ENCODE measurements at places on chromosomes 4 and X.
A peak's percentile ranks its signal among the peaks of the same experiment; 100 is the strongest.

DNA sequence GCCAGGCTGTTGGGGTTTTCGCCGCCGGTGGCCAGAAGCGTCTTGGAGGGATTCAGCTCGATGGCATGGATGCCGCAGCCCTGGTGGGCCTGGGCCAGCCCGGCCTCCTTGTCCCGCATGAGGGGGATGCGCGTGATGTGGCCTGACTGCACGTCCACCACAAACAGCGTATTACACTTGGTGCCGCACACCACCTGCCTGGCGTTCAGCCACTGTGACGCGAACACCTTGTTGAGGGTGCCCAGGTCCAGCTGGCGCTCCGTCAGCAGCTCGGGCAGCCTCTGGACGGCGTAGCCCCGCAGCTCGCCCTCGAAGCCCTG, 728 bp downstream of the DCAF12L2 start:
- DNase-seq, result no peak

- DNase-seq, result no peak
Observed at GRCh38 chr4:48324281-48324680, 17.0 kb upstream of the SLAIN2 start.

DNA sequence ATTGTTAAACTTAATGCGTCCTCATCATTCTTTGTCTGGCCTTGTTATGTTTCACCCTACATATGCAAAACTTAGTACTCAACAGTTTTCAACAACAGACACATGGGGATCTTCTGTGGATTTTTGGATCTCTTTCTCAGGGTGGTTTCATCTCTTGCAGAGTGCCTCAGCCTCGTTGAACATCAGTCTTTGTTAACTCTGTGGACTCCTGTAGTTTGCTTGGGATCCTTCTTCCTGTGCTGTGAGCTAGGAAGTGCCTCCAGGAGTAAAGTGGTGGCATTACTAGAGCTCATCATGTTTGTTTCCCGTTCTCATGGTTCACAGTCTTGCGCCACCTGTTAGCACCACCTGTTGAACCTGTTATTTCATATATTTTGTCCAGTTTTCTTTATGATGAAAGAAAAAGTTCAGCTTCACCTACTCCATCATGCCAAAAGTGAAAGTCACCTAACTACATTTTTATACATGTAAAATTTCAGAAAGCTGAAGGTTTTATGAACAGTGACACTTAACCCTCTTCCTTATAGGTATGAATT, 27.5 kb upstream of the NDUFC1 start:
- no peak for DNase-seq

GRCh38 chr4:109325698-109326097, 23.2 kb upstream of the COL25A1 start:
- DNase-seq, result no peak

DNA sequence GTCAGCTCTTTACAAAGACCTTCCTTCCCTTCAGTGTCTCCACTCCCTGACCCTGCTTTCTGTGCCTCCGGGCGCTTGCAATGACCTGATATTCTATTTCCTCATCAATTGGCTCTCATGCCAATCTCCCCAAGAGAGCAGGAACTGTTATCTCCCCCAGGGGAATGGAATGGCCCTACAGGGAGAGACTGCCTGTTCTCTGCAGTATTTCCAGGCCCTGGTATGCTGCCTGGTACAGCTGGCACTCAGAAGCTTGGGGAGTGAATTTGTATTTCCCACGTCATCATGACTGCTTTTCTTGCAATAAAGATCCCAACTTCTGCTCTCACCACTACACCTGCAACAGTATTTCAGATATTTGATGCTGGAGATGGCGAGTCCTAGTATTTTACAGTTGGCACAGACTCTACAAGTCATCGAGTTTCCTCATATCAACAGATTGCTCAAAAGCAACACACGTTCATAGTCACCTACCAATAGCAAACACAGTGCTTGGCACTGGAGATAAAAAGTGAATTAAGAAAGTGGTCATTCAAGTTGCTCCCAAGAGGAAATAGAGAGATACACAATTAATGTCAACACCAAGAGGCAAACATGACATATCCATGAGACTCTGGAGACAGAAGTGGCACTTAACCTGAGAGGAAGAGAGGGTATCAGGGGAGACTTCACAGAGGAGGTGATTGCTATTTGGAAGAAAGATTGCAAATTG, 90.5 kb upstream of the EGFL6 start:
- DNase-seq, result no peak

GRCh38 chrX:129790808-129791207, 11.1 kb downstream of the SASH3 start:
- no peak for DNase-seq

DNA sequence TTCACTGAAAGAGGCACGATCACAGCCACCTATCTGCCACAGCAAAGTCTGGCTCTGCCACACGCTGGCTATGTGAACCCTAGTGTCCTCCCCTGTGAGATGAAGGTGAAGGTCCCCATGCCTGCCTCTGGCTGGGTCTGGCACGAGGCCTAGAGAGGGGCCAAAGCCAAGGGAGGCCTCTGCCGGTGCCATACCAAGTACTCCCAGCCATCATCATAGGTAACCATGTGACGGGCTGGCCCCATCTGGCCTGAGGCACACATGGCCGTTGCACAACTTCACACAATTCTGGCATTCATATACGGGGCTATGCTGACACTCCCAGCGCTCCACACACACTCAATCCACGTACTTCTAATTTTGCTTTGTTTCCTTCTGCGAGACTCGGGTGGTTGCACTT, 15.3 kb downstream of the NOP14 start:
- DNase-seq, result peak; percentile 13

- no peak for DNase-seq
Observed at GRCh38 chrX:70169281-70169680, 8.0 kb upstream of the DGAT2L6 start.

DNA sequence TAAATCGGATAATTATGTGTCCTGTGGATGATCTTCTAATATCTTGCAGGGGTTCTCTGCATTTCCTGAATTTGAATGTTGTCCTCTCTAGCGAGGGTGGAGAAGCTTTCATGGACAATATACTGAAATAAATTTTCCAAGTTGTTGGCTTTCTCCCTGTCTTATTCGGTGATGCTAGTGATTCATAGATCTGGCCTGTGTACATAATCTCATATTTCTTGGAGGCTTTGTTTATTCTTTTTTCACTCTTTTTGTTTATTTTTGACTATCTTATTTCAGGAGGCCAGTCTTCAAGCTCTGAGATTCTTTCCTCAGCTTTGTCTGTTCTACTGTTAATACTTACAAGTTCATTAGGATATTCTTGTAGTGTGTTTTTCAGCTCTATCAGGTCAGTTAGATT, 20.7 kb upstream of the CLGN start:
- DNase-seq, result no peak

DNA sequence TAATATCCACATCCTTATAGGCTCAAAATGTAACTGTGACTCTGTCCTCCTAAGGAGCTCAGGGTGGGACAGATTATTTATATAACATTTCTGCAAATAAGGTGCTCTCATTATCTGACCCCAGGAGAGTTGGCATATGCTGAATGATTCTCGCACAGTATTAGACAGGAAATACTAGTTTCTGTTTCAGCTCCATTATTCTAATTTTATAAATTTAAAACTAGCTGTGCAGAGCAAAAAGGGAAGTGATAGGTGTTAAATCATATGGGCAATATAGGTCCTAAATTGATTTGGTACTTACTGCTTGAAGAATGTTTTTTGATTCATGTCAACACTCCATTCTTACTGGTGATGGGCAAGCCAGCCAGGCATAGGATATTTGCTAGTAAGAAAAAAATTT, 141.5 kb downstream of the GLRA2 start:
- DNase-seq, result no peak

- no peak for DNase-seq
Observed at GRCh38 chrX:43328358-43328946, 327.6 kb upstream of the MAOA start.

DNA sequence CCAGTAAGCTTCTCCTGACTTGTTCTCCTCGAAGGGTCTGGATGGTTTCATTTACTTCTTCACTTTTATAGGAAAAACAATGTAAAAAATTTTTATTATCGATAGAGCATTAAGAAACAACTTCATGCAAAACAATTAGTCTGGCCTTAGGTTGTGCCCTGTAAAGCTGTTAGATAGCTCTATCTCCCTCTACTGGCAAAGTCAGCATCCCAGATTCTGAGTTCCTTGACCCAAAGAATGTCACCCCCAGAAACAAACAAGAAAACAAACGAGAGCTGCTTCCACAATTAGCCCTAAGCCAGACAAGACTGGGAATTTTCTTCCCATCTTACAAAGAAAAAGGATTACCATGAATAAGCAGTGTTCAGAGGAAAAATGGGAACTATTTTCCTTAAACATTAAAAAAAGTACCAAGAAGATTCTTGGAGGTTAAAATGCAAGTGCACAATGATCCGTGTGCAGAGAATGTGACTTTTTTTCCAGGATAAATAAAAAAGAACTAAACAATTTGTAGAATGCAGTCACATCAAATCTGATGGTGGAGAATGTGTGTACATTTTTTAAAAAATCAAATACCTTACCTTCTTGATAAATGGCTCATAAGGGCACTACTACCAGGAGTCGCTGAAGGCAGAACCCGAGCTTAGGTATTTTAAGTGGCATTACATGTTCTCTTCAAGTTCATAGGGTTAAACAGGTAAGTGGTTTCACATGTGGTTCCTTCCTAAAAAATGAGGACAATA, 293.2 kb downstream of the FBXO8 start:
- no peak for DNase-seq

- DNase-seq, result no peak
Observed at GRCh38 chrX:68901519-68901918, 72.7 kb downstream of the EFNB1 start.

GRCh38 chrX:120236687-120237479, 13.7 kb upstream of the ZBTB33 start:
- no peak for DNase-seq

GRCh38 chr4:11494232-11494631, 65.5 kb upstream of the HS3ST1 start:
- DNase-seq, result no peak

DNA sequence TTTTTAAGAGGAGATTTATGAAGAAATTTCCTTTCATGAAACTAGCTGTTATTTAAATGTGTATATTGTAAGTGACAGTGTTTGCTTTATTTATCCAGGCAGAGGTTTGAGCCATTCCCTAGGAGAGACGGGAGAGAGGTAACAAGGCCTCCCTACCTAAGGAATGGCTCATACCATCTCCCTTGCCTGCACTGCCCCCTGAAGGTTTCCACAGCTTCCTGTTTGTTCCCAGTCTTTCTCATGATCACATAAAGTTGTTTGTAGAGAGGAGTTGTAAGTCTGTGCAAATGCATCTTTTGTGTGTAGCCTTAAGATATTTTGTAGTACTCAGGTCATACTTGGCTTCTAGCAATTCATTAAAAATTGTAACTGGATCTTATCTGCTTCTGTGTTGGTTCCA, 1504.5 kb upstream of the PCDH10 start:
- DNase-seq, result no peak

GRCh38 chrX:14673236-14673635, 143.9 kb downstream of the GLRA2 start:
- DNase-seq, result no peak

Measured in activated T-cell treated with anti-CD3 and anti-CD28 coated beads, Interleukin-2, amount 50 U/mL, for 48 hours (primary cell).